ENCODE measurements at places on chromosomes 16 and 17. TPM values are rescaled to one million over a fixed set of nuclear protein-coding genes. Genes with fewer than 3 reads are reported as not detected.

Gene POLR3K
- total RNA-seq, result 11.8 TPM

Gene SUZ12
- total RNA-seq, result 15.4 TPM

Gene SEC14L5
- 14.9 TPM for total RNA-seq

Gene DYNLRB2
- total RNA-seq, result not detected

Measured in heart right ventricle (tissue), 16 donors.